CD4-positive, alpha-beta T cell treated with Interferon gamma for 1 hour (primary cell): ENCODE measurements at places on chromosomes 11 and 22.

DNA sequence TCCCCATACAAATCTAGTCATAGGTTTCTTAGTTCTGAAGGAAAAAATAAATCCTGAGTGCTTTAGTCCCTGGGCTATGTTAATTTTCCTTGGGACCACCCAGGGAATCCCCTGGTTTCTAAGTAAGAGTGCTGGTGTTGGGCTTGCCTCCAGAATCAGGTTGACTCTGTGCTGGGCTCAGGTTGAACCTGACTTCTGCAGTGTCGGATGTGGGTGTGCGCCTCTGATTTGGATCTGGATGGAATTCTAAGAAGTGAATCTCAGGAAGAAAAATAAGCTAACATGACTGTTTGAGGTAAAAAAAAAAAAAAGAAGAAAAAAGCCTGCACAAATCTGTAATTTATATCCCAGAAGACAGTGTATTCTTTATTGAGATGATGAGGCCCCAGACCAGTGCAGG lies 29.0 kb upstream of the NELL1 start:
- DNase-seq, result no peak

GRCh38 chr11:3880724-3881123 lies 25.3 kb downstream of the STIM1 start:
- no peak for DNase-seq

DNA sequence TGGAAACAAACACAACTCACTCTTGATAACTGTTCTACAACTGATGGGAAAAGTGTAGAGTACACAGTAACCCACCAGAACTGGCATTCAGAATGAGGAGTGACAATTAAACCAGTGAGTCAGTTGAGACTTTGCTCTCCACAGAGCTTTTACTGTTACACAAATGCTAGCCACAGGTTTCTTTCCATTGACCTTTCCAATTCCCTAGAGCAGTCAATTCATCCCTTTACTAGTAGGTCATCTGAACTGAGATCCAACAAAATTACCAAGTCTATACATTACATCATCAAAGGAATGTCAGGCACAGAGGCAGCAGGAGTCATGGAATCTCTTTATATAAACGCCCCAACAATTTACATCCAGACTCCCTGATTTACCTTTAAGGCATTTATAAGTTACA lies 65.9 kb downstream of the PHF21A start:
- DNase-seq, result no peak

DNA sequence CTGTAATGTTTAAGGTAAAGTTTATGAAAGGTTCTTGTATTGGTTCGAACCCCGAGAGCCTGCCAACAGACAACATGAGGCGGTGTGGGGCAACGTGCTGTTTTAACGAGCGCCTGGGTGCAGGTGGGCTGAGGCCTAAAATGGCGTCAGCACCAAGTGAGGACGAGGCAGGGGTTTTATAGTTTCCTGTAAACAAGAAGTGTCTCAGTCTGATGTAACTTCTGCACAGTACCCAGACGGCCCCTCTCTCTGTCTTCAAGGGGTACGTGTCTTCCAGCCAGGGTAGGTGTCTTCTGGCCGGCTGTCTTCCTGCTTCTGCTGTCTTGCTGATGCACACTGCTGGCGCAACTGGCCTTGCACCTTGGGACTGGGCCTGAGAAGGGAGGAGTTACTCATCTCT lies 2.7 kb downstream of the PPFIBP2 start:
- no peak for DNase-seq

DNA sequence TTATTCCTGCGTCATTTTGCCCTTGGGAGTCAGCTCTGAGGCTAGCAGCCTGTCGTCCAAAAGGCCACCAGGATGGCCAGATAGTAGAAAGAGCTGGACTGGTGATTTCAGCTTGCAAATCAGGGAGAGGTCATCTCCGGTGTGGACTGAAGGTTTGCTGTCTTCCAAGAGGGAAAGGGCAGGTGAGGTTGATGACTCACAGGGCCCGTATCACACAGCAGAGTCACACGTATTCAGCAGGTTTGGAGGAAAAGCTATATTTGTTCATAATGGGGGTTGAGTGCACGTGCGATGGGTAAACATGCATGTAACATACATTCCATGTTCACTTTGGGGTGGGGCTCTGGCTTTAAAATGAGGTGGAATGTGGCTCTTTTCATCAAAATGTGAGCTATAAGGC lies 25.6 kb downstream of the MRPL21 start:
- no peak for DNase-seq

GRCh38 chr22:40578171-40578570 lies 58.3 kb downstream of the MRTFA start:
- DNase-seq, result no peak

DNA sequence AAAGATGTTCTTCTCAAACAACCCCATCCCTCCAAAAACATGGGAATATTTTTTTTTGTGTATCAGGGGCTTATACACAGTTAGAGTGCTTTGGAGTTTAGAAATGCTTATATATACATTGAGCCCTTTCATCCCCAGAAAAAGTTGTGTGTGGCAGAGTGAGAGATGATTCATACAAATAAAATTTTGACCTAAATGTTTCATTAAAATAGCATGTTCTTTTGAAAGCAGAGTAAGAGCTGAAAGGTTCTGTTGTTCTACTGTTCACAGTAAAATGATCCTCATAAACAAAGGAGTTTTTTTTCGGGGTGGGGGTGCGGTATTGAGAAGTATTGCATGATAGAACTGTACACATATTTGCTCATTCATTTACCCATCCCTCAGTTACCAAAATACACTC lies 512.4 kb downstream of the DLG2 start:
- no peak for DNase-seq

DNA sequence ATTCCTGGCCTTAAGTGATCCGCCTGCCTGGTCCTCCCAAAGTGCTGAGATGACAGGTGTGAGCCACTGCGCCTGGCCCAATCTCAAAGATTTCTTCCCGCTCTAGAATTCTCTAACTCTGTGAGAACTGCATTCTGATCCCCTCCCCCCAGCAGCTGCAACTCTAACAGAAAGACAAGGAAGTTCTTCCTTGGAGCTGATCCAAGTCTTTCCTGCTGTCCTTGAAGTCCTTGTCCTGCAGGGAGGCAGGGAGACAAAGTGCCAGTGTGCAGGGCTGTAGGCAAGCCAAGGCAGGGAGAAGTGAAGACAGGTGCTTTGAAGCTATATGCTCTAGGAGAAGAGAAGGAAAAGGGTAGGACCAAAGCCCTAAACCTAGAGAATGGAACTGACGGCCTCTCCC lies 9.5 kb upstream of the GGA1 start:
- DNase-seq, result no peak

- DNase-seq, result no peak
These were observed 77.1 kb upstream of the CD82 start for GRCh38 chr11:44488165-44488965.

DNA sequence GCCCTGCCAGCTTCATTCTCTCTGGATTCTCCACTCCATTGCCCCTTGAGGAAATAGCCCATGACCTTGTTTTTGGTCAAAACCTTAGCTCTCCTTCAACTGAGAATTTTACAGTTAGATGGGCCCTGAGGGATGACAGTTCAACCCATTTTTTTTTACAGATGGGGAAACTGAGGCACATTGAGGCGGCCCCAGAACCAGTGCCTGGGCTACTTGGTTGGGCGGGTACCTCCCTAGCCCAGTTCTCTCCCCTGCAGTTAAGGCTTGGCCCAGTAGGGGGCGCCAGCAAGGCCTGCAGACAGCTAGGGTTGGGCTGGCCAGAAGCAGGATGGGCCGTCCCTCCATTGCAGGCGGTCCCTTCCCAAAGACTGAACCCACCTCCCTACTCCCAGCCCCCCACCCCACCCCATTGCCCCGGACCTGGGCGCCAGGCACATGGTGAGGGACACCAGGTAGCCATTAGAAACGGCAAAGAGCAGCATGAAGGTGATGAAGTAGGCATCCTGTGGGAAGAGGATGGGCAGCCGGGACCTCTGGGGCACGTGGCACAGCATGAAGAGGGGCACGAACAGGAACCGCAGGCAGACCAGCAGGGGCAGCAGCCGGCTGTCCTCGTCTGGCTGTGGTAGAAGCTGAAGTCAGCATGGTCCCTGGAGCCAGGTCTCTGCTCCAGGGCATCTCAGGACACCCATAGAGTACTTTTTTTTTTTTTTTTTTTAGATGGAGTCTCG lies 7.6 kb downstream of the SLC29A2 start:
- DNase-seq, result peak; percentile 49

DNA sequence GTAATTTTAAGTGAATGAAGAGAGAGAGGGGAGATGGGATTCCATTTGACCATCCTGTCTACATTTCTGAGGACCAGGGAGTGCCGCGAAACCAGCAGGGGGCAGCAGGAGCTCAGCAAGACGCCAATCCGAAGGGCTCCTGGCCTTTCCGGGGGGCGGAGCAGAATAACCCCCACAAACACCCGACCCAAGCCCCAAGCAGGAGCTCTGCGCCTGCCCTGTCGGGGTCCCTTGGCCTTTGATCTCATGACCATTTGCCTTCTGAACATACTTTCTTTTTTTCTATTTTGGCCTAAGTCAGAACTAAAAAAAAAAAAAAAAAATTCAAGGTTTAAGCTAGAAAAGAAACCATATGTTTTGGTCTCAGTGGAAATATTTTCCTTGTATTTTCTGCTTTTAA lies 21.9 kb upstream of the SCN2B start:
- DNase-seq, result peak; percentile 80

- no peak for DNase-seq
These were observed 3.1 kb downstream of the FDX1 start for GRCh38 chr11:110432713-110433392.

DNA sequence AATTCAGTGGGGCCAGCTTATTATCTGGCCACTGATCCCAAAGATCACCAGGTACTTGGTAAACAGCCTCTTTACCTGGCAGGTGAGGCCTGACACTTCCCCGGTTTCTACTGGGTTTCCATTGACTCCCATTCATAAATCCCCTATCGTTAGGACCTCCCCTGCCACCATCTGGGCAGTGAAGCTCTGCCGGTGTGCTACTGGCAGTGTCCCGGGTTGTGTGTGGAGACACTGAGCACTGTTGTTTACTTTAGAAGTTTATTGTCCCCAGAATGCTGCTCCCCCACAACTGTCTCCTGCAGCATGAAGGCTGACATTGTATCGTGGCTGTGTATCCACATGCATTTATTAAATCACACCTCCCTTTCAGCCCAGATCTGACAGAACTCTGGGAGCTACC lies 142.7 kb downstream of the WNT7B start:
- no peak for DNase-seq

GRCh38 chr11:88553204-88553603 lies 215.7 kb upstream of the CTSC start:
- no peak for DNase-seq

GRCh38 chr11:117601006-117601708 lies 195.9 kb downstream of the DSCAML1 start:
- no peak for DNase-seq

GRCh38 chr11:38005597-38005996 lies 1407.6 kb upstream of the RAG2 start:
- DNase-seq, result no peak

DNA sequence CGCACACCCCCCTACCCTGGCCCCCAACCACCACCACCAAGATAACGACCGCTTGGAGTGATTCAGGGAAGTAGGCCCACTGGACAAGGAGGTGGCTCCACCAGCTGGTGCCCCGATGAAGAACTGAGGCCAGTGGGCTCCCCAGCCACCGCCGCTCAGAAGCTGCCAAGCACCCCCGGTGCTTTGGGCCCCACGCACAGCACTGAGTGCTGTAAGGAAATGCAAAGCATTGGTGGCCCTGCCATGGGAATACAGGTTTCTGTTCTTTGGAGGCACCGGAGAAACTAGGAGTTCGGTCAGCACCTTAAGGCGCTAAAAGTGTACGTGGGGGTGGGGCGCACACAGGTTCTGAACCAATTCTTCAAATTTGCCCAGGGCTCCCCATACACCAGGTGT lies 664 bp upstream of the PRSS23 start:
- DNase-seq, result no peak

GRCh38 chr22:33477120-33478111 lies 419.2 kb upstream of the SYN3 start:
- no peak for DNase-seq

DNA sequence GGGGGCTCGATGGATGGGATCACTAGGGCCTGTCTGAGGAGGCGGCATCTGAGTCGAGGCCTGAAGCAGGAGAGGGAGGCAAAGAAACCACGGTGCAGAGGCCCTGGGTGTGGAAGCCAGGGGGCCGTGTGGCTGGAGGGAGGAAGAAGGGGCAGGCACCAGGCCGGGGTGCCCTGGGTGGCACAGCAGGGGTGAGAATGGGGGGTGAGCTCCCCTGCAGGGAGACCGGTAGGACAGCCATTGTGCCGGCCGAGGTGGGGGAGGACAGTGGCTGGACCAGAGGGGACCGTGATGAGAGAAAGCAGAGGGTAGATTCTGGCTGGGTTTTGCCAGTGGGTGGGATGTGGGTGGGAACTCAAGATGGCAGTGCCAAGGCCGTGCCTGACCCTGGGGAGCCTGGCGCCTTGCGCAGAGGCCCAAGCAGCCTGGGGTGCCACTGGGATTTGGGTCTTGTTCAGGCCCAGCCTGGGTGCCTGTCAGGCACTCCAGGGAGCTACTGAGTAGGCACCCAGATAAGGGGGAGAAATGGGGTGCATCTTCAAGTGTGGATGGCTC lies 18.7 kb downstream of the PHLDA2 start:
- no peak for DNase-seq

DNA sequence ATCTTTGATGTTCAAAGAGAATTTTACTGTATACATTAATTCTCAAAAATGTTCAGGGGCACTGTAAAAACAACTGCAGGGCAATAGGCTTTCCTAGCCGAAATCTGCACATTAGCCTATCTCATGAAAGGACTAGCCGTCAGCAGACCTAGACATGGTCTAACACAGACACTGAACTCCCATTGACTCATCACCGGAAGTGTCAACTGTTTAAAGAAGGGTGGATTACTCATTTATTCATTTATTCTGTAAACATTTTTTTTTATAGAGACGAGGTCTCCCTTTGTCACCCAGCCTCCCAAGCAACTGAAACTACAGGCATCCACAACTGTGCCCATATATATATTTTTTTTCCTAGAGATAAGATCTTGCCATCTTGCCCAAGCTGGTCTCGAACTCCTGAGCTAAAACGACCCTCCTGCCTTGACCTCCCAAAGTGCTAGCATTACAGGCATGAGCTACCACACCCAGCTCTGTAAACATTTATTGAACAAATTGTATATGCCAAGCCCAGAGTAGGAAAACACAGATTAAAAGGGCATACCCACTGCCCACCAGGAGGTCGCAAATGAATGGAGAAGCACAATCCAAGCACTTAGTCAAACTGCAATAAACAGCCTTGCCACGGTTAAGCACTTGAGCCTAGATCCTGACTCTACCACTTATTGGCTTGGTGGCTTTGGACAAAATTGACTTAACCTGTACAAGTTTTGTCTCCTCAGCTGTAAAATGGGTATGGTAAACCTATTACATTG lies 26.6 kb downstream of the RAB30 start:
- no peak for DNase-seq

GRCh38 chr22:20965104-20965887 lies 1.8 kb upstream of the AIFM3 start:
- DNase-seq, result no peak
